ENCODE measurements at places on chromosomes 6 and 20.

- peak; percentile 42 for DNase-seq
These were observed 81.8 kb upstream of the GPR6 start for GRCh38 chr6:109896341-109896740.

DNA sequence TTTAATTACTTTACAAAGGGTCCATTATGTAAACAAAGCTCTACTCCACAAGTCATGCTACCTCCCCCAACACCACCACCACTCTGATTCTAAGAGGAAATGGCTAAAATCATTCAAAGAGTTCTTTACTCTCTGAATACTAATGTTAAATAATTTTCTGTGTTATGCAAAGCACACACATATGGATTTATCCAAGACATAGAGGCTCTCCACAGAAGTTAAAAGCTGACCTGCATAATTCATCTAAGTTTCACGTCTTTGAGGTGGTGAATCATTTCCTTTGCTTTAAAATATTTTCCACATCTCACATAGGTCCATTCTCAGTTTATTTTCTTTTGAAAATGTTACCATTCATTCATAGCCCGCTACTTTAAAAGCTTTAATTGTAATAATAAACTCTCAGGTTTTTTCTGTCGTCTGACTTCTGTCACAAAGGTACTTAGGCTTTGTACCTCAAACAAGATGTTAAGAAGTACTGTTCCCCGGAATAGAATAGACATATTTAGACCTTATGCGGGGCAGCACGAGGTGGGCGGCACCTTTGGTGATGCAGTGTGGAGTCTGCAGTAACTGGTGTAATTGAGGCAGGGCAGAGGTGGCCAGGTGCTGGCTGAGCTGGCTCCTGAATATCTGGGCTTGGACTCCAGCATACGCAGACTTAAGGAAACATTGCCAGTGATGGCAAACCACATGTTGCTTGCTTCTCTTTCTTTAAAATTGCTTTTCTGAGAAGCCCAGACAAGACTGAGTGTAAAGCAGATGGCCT, 55.8 kb downstream of the KIF6 start:
- DNase-seq, result peak; percentile 16

- no peak for DNase-seq
These were observed 20.2 kb upstream of the PAQR8 start for GRCh38 chr6:52341561-52342260.

DNA sequence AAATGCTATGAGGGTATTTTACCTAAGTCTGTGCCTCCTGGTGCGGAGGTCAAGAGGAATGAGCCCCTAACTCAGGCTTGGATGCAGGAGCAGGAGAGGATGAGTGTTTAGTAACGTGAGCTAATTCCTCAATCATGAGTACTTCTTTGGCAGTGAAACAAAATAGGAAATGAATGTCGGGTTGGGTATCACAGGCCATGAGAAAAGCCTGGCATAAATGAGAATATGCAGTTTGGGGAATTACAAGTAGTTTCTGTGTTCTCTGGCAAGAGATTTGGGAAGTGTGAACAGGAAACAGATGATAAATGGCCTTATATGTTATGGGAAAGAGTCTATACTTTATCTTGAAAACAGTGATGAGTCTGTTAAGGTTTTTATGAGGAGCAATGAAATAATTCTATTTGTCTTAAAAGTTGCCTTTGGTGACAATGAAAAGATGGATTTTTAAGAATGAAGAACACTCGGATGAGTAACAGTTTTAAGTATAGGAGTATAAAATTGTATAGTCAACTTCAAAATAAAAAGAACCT, 59.0 kb upstream of the RNF146 start:
- DNase-seq, result peak; percentile 67

GRCh38 chr20:49642816-49643215, 70.9 kb downstream of the B4GALT5 start:
- DNase-seq, result no peak

GRCh38 chr6:45619994-45620471, 242.3 kb upstream of the SUPT3H start:
- peak; percentile 63 for DNase-seq

DNA sequence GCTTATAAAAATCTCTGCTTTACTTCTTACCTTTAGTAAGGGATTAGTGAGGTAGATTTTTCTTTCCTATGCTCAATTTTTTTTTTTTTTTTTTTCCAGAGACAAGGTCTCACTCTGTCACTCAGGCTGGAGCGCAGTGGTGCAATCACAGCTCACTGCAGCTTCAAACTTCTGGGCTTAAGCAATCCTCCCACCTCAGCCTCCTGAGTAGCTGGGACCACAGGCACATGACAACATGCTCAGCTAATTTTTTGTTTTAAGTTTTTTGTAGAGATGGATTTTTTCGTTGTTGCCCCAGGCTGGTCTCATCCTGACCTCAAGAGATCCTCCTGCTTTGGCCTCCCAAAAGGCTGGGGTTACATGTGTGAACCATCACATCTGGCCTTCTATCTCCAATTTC, 58.9 kb upstream of the RREB1 start:
- DNase-seq, result no peak

DNA sequence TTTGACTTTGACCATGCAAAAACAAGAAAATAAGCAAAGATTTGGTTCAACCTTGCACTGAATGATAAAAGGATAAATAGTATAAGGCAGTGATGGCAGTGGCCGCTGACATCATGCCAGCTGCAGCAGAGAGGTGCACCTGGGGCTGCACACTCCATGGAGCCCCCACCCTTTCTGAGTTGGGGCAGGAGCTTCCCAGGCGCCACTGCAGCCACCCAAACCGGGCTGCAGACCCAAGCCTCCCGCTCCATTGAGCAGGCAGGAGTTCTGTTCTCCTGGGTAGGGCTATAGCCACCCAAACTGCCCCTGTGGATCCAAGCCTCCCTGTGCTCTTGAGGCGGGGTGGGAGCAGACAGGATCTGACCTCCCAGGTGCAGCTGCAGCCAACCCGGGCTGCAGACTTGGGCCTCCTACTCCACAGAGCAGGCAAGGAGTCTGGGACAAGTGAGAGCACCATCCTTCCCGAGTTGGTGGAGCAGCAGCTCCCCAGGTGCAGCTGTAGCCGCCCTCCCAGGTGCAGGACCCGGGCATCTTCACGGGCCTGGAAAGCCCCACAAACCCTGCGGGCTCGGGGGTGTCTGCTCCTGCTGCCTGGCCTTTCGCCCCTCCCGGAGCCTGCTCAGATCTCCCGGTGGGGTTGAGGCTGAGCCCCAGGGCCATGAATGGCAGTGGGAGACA, 537.9 kb downstream of the TENT5A start:
- DNase-seq, result no peak

DNA sequence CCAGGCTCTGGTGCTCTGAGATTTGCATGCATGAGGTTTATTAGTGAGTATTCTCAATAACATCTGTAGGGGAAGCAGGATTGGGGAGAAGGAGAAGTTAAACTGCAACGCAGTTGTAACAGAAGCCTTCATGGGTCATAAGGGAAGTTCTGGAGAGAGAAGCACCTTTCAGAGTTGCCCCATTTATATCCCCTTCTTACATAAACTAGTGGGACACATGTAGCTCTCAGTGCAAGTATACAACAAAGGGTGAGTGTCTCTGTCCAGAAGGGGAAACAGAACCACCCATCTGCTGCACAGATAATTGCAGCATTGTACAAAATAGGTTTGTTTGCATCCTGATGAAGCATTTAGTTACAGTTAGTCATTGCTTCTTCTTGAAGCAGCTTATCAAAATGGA, 4.3 kb upstream of the ADGB start:
- DNase-seq, result no peak

GRCh38 chr6:55957961-55958422, 82.6 kb upstream of the BMP5 start:
- DNase-seq, result peak; percentile 47

- DNase-seq, result peak; percentile 77
These were observed at the start of gene RNF217 for GRCh38 chr6:124961777-124962638. Gene RNF217 (plus strand): TSS chr6:124962437. CDS start chr6:124962545, 108 bp downstream.

DNA sequence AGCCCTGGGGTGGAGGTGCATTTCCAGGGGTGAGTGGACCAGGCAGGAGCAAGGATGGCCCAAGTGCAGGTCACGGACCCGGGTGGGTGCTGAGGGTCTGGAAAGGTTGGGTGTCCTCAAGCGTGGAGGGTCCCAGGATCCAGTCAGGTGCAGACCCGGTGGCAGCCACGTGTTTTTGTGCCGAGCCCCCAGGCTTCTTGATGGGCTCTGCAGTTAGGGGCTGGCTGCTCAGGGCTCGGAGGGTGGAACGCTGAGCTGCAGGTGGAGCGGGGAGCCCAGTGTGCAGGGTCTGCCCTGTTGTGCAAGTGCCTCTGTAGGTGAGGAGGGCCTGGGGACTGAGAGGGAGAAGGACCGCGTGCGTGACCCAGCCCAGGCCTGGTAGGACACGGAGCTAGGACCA, 70.9 kb upstream of the HLA-E start:
- no peak for DNase-seq

DNA sequence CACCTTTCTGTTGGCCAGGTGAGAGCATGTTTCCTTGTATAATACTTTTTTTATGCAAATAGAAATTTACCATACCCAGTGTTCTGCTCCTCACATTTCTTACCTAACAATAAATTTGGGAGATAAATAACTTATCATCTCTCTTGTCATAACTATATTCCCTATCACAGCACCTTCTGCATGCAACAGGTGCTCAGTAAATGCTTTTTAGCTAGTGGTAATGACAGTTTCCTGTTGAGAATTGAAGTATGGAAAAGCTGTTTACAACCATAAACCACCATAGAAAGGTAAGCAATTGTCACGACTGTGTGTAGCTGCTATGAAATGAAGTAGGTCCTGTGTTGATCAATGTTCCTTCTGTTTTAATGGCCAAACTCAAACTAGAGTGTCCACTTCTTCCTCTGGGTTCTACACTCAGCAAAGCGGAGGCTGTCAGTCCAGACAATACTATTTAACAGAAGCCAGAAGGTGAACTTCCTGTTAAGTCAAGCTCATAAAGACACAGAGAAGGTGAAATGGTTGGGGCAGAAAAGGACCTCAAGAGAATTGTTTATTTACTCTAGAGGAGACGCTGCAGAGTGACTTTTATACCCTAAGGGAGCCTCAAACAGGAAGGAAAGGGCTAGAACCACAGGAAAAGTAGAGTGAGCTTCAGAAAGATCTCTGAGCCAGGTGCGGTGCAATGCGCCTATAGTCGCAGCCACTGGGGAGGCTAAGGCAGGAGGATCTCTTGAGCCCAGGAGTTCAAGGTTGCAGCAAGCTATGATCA, 84.0 kb upstream of the SLC22A16 start:
- DNase-seq, result no peak

DNA sequence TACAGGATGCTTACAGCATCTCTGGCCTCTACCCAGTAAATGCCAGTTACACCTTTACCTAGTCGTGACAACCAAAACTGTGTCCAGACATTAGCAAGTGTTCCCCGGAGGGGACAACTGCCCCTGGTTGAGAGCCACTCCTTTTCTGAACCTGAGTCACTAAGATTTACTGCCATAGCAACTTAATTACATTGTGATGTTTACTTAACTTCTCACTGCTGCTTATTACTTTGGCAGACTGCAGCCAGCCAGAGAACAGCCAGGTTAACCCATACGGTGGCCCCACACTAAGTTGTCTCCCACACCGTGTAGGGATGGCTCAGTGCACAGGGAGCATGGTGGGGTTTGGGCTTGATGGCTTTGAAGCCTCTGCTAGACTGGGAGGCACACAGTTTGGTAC, 204.7 kb upstream of the SULF2 start:
- no peak for DNase-seq

DNA sequence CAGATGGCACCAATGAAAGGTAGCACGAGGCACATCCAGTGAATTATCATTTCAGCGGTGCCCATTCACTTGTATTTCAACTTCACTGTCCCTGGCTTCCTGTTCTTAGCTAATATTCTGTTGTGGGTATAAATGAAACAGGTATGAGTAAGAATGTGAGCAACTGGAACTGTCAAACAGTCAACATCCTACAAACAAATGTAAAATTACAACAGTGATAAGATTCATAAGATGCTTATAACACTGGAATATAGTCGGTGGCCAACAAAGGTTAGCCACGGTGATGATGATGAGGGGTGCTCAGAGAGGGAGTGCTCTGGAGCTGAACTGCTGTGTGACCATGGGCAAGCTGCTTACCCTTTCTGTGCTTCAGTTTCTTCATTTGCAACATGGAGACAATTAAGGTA, 74.9 kb upstream of the TOX2 start:
- no peak for DNase-seq

DNA sequence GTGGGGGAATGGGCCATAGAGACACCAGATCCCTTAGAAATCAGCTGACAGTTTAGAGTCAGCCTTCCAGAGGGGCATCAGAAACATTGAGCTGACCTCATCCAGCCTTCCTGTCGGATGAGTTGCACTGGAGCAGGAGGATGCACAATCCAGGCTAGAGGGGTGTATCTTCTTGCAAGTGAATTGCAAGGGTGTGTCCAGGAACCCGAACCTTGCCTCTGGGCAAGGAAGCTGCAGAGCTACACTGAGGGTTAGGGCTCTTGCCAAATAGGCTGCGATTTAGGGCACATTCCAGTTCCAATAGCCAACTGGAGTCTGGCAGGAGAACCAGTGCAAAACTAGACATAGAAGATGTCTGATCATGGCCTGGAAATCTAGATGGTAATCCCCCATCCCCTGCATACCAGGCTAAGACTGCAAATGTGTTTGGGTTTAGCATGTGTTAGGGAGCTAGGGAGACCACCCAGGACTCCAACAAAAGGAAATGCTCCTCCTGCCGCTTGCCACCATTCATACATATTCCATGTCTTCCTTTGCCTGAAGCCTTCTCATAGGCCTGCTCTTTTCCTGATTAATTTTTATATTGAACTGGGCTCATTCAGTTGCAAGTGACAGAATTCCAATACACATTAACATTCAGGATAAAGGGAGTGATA, 6.3 kb upstream of the UTRN start:
- no peak for DNase-seq

- DNase-seq, result no peak
These were observed 99.7 kb downstream of the PDE7B start for GRCh38 chr6:135951169-135951568.

DNA sequence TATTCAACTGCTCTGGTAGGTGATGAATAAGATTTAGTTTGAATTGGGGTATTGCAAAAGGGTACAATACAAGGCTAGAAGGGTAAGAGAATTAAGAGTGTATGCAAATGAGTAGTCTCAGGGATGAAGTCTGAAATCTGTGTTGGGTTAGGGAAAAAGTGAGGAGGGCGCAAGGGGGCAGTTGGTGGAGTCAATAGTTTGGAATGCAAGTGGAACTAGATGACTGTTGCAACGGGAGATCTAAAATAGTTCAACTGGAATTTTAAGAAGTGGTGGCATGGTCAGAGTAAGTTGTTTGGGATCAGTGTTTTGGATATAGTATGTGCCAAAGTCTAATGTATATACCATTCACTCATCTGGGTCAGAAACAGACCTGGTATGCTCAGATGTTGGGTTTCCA, 329.6 kb downstream of the GJA1 start:
- no peak for DNase-seq

DNA sequence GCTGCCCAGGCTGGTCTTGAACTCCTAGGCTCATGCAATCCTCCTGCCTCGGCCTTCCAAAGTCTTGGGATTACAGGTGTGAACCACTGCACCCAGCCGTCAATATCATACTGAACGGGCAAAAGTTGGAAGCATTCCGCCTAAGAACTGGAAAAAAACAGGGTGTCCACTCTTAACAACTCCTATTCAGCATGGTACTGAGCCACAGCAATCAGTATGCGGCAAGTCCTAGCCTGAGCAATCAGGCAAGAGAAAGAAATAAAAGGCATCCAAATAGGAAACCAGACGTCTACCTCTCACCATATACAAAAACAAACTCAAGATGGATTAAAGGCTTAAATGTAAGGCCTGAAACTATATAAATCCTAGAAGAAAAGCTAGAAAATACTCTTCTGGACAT, 83.1 kb downstream of the FKBP5 start:
- no peak for DNase-seq

GRCh38 chr6:89471287-89471867, 38.4 kb downstream of the ANKRD6 start:
- DNase-seq, result no peak

GRCh38 chr6:159042003-159042825, 2.6 kb downstream of the TAGAP start:
- peak; percentile 33 for DNase-seq

GRCh38 chr6:139879823-139880356, 505.4 kb upstream of the CITED2 start:
- no peak for DNase-seq
